Activated CD8-positive, alpha-beta T cell treated with anti-CD3 and anti-CD28 coated beads, Interleukin-2, amount 10 ng/mL, durations not matched to agents 7 days and 5 days (primary cell): ENCODE measurements at places on chromosomes 3 and 15. TPM values are rescaled to one million over a fixed set of nuclear protein-coding genes. Genes with fewer than 3 reads are reported as not detected.

- no peak overlapping the region for H3K27ac ChIP-seq
- peaks cover 21% of the 10 kb centered on the region for H3K27me3 ChIP-seq
- H3K4me1 ChIP-seq: no peaks in the 10 kb centered on the region
- no peak overlapping the region for H3K4me3 ChIP-seq
- no peak for DNase-seq
Measured at GRCh38 chr3:53719796-53720195, 126.4 kb downstream of the CHDH start.

DNA sequence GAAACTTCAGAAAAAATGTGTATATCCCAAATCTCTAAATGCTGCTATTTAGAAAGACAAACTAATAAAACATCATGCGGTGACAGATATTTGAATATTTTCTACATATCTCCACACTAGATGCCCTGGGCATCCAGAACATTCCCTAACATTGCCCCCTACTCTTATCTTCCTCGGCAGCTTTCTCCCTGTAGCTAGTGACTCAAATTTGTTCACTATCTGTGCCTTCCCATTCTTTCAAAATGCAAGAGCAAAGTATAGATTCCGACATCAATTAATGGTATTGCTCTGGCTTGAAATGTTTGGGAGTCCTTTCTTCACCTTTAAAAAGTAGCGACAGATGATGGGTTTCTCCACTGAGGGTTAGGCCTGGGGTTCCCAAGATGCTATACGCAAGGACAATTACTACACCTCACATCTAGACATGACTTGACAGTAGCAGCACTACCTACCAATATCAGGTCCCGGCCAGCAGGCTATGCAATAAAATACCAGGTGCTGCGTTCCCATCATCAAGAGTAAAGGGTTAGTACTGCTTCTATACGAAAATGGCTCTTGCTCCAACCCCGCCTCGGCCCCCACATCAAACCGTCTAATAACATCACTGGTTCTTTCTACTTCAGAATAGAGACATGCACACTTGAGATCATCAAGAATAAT is 631 bp downstream of the UBR1 start:
- H3K27ac ChIP-seq: peak overlapping the region; percentile 95
- peak overlapping the region; percentile 86 for H3K4me3 ChIP-seq
- peaks cover 43% of the 10 kb centered on the region for H3K4me1 ChIP-seq

GRCh38 chr15:36808411-36809160 is 229.2 kb downstream of the CDIN1 start:
- H3K27me3 ChIP-seq: no peaks in the 10 kb centered on the region
- H3K4me3 ChIP-seq: no peak overlapping the region
- no peaks in the 10 kb centered on the region for H3K4me1 ChIP-seq
- H3K36me3 ChIP-seq: peaks cover 2% of the 10 kb centered on the region

DNA sequence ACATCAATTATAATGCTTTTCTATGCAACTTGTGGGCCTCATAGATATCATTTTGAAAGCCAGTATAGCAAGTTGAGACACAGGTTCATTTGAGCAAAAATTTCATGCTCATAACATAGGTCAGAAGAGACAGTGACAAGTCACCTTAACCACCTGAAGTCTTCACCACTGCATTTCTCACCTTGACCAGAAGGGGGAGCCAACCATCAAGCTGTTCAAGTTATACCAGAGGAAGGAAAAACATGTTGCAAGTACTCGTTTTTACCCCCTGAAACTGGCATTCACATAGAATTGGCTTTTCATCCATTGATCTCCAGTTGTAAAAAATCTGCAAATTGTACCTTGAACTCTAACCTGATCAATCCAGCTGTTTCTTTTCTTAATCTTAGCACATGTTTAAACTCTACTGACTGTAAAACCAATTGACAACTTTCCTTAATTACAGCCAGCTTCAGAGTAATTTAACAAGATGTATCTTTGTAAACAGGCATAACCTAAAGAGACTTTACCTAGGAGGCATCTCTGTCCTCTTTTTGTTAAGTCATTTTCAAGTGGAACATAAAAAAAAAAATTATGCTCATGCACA is 1.4 kb downstream of the LMOD3 start:
- no peak overlapping the region for H3K27ac ChIP-seq
- H3K4me1 ChIP-seq: peaks cover 5% of the 10 kb centered on the region
- no peak overlapping the region for H3K4me3 ChIP-seq

DNA sequence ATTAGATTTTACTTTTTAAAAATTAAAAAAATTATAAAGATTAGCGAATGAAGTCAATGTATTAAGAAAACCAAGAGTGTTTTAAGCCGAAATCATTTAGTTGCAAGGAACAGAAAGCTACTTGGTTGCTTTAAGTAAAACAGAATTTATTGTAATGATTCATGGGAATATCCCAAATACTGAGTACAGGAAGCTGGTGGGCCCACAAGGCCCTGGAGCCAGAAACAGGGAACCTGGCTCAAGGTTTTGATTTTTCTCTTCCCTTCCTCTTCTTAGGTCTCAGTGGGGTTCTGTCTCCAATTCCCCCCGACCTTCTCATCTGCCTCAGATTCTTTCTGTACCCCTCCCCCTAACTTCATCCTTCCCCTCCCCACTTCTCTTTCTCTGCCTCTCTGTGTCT is 229.0 kb downstream of the TLE3 start:
- H3K4me3 ChIP-seq: no peak overlapping the region
- H3K4me1 ChIP-seq: peaks cover 2% of the 10 kb centered on the region
- H3K36me3 ChIP-seq: no peaks in the 10 kb centered on the region
- DNase-seq: no peak

- no peaks in the 10 kb centered on the region for H3K36me3 ChIP-seq
- DNase-seq: no peak
- no peak within 1 kb of the TSS for H3K4me3 ChIP-seq
- H3K27ac ChIP-seq: no peak within 1 kb of the TSS
Measured at GRCh38 chr3:54122324-54123002, at the start of gene CACNA2D3. CACNA2D3 (plus strand) TSS chr3:54122552.

DNA sequence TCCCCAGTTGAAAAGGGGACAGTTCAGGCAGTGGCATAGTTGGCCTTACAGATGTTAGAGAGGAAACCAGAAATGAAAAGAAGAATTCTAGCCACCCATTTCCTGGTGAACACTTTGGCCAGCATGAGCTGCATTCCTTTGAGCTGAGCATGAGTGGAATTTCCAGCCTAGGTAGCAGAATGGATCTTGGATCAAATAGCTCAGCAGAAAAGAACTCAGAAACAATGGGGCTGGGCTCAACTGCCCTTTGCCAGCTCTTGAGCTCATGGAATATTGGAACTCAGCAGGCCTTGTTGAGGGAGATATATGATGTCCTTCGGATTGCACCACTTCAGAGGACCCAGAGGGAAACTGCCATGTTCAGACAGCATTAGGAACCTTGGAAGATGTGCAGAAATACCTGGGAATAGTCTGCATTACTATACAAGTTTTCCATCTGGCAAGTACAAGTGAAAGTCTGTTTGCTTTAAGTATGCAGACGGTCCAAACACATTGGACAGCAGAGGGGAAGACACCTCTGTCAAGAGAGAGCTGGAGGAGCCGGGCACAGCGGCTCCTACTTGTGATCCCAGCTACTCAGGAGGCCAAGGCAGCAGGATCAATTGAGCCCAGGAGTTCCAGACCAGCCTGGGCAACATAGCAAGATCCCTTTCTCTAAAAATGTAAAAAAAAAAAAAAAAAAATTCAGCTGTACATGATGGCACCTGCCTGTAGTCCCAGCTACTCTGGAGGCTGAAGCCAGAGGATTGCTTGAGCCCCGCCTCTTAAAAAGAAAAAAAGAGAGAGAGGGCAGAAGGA is 3.1 kb upstream of the CDV3 start:
- H3K27ac ChIP-seq: peak overlapping the region; percentile 37
- H3K4me1 ChIP-seq: peaks cover 27% of the 10 kb centered on the region
- H3K4me3 ChIP-seq: no peak overlapping the region

DNA sequence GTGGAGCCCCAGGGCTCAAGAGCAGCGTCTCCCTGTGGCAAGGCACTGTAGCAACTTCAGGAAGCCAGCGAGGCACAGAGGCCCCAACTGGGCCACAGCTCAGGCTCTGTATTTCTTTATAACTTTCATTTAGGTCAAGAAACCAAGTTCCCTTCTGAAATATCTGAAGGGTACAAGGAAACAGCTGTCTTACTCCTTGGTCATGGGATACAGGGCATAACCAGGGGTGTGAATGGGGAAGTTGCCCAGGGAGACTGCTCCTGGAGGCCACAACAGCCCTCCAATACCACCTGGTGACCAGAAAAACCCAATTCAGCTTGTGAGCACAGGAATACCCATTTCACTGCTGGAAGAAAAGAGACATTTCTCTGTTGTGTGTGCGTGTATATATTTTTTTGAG is 13.3 kb upstream of the SPTBN5 start:
- peaks cover 9% of the 10 kb centered on the region for H3K4me1 ChIP-seq
- no peaks in the 10 kb centered on the region for H3K27me3 ChIP-seq
- H3K4me3 ChIP-seq: no peak overlapping the region
- peaks cover 21% of the 10 kb centered on the region for H3K36me3 ChIP-seq
- H3K27ac ChIP-seq: no peak overlapping the region
- no peak for DNase-seq

Gene SPATA12
- total RNA-seq: not detected

Gene LXN
- total RNA-seq: 8.7 TPM

Gene ATP13A5
- not detected for total RNA-seq

Gene ZNF639
- 40.6 TPM for total RNA-seq

Gene KIF15
- total RNA-seq: 66.4 TPM
